ENCODE measurements at places on chromosomes 12 and 14.
A peak's percentile ranks its signal among the peaks of the same experiment; 100 is the strongest.

- no peak for DNase-seq
These were observed 30.2 kb upstream of the DYRK2 start for GRCh38 chr12:67618303-67618702.

- DNase-seq = peak; percentile 61
These were observed 4.0 kb downstream of the FGF6 start for GRCh38 chr12:4441355-4442335.

DNA sequence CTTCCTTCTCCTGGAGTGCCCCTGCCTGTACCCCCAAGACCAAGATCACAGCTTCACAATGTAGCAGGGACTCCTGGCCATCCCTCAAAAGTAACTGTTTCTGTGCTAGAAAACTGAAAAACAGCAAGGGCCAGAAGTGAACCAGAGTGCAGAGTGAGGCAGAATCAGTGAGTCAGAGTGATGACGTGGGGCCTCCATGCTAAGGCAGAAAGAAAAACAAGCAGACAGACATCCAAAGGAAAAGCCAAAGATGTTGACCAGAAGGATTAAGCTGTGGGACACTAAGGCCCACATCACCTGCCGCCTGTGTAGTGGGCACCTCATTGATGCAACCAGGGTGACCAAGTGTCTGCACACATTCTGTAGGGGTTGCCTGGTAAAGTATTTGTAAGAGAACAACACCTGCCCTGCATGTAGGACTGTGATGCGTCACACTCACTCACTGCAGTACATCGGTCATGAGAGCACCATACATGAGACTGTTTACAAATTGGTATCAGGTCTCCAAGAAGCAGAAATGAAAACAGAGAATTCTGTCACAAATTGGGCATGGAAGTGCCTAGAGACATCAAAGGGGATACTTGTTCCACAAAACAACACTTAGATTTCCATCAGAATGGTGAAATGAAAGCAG is 51.2 kb downstream of the ARMH4 start:
- DNase-seq = no peak

DNA sequence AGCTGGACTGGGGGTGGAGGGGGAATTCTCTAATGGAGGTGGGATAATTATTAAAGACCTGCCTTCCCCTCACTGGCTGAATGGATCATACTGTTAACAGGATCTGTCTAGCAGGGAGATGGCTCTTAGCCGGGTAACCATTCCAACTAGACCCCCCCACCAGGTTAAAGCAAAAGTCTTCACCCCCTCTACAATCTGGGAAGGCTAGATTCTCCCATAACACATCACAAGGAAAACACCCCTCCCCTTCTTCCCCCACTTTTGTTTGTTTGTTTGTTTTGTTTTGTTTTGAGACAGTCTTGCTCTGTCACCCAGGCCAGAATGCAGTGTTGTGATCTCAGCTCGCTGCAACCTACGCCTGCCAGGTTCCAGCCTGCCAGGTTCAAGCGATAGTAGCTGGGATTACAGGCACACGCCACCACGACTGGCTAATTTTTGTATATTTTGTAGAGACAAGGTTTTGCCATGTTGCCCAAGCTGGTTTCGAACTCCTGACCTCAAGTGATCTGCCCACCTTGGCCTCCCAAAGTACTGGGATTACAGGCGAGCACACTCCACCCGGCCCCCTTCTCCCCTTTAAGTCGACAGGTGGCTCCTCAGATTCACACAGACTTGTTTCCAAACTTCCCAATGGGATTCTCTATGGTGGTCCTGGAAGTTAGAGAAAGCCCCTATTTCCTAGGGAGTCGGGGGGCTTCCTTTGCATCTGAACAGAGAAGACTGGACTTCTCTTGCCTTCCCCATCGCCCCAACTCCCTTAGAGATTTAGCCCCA is 3.5 kb upstream of the BAZ2A start:
- DNase-seq = no peak

- DNase-seq = no peak
These were observed 16.9 kb upstream of the SMCO2 start for GRCh38 chr12:27429606-27430005.

- DNase-seq = no peak
These were observed 38.8 kb downstream of the MMAB start for GRCh38 chr12:109534456-109534855.

DNA sequence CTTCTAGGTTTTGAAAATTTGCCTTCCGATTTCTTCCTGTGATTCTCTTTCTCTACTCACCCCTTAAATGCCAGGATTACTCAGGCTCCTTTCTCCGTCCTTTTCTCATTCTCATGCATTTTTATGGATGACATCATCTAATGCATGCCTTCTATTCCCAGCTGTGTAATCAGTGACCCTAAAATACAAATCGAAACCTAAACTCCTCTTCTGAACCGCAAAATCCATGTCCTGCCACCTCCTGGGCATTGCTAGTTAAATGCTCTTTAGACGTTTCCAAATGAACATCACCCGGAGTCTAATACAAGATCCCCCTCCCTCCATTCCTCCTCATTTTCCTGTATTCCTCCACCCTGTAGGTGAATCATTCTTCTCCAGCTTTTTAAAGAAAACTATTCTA is 1703.1 kb upstream of the FLRT2 start:
- no peak for DNase-seq
